ENCODE measurements at places on chromosomes 5 and 9.

GRCh38 chr5:134151723-134152122, 25.0 kb downstream of the SKP1 start:
- DNase-seq: no peak

GRCh38 chr9:111648066-111648465, 13.3 kb upstream of the GNG10 start:
- DNase-seq: no peak

DNA sequence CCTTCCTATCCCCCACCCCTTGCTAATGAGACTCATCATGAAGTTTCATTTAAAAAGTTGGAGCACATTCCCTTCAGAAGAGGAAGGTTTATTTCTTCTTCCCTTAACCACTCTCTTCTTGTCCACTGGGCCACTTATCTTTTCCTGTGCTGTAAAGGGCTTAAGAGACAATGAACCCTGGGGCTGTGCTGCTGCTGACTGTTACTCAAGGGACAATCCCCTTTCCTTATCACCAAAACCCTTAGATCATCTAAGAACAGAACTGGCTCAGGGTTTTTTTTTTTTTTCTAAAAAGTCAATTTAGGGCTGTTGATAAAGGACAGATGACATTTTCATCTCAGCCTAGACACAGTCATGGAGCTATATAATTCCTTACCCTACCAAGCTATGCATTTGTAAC, 29.6 kb downstream of the CAPSL start:
- DNase-seq: no peak

DNA sequence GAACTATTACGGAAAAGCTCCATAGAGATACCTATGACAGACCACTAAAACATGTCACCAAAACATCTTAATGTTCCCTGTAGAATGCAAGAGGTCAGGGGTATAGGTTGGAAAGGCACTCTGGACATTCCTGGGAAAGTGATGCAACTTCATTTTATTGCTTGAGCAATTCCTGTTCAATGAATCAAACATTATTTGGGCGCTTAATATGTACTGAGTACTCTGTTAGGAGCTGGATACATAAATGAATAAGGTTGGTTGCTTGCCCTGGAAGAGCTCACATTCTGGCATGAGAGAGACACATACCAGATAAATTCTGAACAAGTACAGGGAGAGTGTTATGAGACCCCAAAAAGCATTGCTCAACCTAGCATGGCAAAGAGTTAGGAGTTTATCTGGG, 408.9 kb upstream of the DMAC1 start:
- DNase-seq: no peak

GRCh38 chr5:98779264-98779877, 5.9 kb downstream of the RGMB start:
- DNase-seq: no peak

DNA sequence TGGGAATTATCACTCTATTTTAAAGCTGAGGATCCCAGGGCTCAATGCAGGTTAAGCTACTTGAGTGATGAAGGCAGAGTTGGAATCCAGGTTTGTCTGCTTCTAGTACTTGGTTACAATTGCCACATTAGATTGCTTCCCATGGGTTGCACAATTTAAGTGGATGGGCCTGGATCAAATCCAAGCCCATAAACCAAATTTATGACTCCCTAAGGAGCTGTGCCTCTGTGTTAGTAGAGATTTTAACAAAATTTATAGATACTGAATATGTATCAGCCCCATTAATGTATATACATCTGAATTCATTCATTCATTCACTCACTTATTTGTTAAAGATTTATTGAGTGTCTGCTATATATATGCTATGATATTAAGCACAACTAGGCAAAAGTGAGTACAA, 332.3 kb upstream of the KLF9 start:
- DNase-seq: no peak

- DNase-seq: no peak
Measured at GRCh38 chr9:110125763-110126351, 82.1 kb downstream of the C9orf152 start.

Measured in activated naive CD4-positive, alpha-beta T cell treated with anti-CD3 and anti-CD28 coated beads, Interleukin-2, amount 50 U/mL, for 72 hours (primary cell).